GM13976 (cell line): ENCODE measurements at places on chromosomes 11 and 22.

DNA sequence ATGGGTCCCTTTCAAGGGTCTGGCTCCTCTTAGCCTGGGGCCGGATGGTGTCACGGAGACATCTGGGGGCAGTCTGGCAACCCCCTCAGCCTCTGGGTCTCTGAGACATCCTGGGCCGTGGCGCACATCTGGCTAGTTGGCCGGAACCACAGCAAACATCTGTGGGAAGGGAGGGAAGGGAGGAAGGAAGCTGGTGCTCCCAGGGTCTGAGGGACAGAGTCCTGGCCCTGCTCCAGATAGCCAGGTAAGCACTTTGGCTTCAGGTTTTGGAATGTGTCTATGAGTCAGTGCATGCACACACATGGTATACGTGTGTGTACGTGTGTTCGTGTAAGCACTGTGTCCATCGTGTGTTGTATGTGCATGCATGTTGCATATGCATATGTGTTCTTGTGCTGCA lies 225.1 kb downstream of the MN1 start:
- DNase-seq, result no peak

GRCh38 chr22:42993651-42994275 lies 21.2 kb downstream of the PACSIN2 start:
- DNase-seq, result no peak

DNA sequence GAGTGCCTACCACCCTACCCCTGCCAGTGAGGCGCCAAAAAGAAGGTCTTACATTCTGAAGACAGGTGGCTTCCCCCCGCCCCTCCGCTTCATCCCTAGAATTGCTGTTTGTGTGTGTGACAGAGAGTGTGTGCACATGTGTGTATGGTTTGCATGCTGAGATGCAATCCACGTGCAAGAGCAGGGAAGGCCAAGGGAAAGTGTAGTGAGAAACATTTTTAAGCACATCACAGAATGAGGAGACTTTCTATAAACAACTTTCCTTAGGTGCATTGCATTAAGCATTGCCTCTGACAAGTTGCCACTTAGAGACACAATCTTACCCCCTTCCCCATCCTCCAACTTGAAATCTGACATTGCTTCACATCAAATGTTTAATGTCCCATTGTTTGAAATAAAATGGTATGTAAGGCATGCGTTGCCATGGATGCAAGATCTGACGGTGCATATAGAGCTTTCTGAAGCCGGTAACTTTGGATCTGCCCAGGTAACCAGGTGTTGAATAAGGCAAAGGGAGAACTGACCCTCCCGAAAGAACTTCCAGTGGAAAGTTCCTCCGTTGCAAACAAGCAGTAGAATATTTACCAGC lies 21.4 kb downstream of the FJX1 start:
- no peak for DNase-seq

DNA sequence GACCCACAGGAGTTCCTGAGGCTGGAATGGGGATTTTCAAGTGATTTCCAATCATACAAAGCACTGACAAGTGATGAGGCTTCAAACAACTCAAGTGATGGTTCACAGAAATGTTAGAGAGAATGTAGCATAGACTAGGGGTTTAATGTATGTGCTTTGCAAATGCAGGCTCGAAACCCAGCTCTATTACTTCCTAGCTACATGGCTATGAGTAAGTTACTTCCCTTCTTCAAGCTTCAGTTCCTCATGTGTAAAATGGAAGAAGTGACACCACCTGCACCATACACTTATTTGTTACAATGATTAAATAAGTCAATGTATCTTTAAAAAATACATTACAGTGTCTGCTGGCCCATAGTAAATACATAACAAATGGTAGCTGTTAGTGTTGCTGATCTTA lies 139.8 kb downstream of the CCDC81 start:
- DNase-seq, result no peak

DNA sequence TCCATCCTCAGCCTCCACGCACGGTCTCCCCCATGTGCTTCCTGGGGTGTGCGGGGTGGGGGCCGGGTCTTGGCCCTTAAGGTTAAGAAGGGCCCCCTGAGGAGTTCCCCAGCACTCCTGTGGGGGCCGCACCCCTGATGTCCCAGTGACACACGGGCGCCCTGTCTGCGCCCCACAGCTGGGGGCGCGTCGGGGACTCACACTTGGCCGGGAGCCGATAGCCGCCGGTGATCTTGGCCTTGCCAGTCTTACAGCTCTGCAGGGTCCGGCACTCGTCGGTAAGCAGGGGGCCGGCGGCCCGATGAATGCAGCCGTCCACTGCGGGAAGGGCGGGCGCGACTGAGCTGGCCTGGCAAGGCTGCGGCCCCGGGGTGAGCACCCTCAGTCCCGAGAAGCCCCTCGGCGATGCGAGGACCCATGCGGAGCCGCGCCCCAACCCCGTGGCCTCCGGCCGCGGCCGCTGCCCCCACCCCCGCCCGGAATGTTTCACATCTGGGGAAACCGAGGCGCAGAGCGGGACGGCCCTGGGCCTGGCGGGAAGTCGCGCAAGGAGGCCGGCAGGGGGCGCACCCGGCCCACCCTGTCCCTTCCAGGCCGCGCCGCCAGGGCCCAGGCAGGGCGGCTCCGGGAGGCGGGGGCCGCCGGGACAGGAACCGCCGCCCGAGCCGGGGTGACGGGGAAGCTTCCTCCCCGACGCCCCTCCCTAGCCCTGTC lies 13.9 kb downstream of the OTUB1 start:
- peak; percentile 94 for DNase-seq

DNA sequence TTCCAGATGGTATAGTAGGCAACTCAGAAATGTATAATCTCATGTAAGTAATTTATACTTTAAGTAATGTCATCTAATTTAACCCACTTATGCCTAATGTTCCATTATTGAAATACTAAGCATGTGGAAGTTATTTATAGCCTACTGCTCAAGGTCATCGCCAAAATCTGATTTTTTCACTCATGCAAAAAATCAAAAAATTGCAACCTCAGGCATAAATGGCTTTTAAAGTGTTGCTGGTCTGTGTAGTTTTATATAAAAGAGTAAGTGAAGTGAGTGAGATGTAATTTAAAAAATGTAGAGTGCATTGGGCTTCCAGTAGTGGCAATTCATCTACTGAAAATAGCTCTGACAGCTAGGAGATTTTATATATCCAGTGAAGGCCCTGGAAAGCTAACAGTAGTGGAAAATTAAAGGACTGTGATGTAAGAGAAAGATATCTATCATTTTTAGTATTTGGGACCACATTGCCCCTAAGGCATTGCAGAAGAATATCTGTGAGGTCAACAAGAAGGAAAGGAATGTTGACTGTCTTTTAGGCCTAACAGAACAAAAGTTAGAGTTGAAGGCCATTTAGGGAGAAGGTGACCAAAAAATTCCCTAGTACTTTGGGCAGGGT lies 624.5 kb upstream of the CHORDC1 start:
- DNase-seq, result no peak

GRCh38 chr11:1879941-1880720 lies 11.6 kb downstream of the PRR33 start:
- no peak for DNase-seq

GRCh38 chr11:76987203-76987602 lies 47.0 kb upstream of the B3GNT6 start:
- DNase-seq, result no peak
